ENCODE measurements at places on chromosomes 12 and 14.

- no peak for DNase-seq
These were observed 296.2 kb downstream of the GPHN start for GRCh38 chr14:66804141-66804540.

DNA sequence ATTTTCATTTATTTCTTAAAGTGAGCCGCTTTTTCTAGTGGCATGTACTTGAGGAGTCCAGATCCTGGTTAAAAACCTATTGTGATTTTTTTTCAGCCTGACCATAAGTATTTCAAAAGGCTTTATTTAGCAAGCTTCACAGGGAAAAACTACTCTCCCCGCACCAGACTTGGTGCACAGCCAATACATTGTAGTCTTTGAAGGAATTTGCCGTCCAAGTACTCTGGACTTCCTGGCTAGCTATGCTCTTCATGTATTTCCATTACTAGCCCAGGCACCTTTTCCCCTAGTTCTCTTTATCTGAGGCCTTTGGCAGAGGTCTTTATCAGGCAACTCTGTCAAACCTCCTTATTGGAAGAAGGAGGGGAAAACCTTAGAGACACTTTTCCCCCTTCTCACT, 234.7 kb downstream of the CCDC91 start:
- DNase-seq, result no peak

- DNase-seq, result no peak
These were observed 97.6 kb downstream of the PIK3C2G start for GRCh38 chr12:18358930-18359329.

- no peak for DNase-seq
These were observed 11.8 kb upstream of the KSR2 start for GRCh38 chr12:117980616-117981015.

- no peak for DNase-seq
These were observed 13.5 kb upstream of the DCP1B start for GRCh38 chr12:2017546-2018337.

GRCh38 chr12:62763312-62763711, 171.6 kb downstream of the PPM1H start:
- no peak for DNase-seq

DNA sequence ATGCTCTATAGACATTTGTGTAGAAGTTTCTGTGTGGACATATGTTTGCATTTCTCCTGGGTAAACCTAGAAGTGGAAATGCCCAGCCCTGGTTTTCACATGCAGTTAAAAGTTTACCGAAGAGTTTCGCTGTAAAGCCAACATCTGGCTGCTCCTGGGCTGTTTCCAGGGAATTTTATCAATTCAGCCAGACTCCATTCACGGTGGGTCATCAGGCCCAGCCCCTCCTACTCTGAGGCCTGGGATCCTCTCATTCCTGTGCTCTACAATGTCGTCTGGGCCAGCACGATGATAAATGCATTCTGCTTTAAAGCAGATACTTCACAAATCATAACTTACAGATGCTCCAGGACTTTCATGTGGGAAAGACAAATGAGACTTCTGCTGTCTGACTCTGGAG, 7.1 kb downstream of the NUAK1 start:
- no peak for DNase-seq

- no peak for DNase-seq
These were observed 788 bp downstream of the KRT72 start for GRCh38 chr12:52600475-52600874.

- DNase-seq, result no peak
These were observed 38.1 kb downstream of the TXNDC16 start for GRCh38 chr14:52514046-52514811.

- DNase-seq, result no peak
These were observed 36.6 kb downstream of the RASSF8 start for GRCh38 chr12:25994901-25995625.

DNA sequence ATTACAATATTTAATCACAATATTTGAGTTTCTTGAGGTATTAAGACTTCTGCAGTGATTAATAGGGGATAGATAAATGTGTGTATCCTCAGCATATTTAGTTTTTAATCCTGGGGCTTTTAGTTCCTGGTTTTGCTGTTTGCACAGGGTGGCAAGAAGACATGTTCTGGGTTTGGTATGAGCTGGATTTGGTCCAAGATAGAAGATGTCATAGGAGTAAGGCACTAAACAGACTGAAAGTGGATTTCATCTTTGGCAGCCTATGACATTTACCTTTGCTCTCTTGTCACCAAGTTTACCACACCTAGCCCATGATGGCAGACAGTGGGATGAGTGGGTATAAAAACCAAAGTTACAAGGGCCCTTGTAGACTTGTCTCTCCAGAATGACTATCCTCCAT, 168.2 kb downstream of the LRRK2 start:
- no peak for DNase-seq

DNA sequence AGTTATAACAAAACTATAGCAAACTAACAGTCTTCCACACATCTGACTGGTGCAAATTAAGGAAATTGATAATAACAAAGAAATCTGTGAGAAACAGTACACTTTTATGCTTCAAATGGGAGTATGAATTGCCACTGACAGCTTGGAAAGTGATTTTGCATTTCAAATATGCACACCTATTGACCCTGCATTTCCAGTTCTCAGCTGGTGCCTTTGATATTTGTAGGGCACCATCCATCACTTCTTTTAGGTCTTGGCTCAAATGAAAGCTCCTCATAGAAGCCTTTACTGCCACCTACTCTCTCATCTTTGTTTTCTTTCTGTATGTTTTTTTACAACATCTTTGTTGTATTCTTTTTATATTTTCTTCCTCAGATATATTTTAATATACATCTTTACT, 125.1 kb downstream of the ST8SIA1 start:
- DNase-seq, result no peak

DNA sequence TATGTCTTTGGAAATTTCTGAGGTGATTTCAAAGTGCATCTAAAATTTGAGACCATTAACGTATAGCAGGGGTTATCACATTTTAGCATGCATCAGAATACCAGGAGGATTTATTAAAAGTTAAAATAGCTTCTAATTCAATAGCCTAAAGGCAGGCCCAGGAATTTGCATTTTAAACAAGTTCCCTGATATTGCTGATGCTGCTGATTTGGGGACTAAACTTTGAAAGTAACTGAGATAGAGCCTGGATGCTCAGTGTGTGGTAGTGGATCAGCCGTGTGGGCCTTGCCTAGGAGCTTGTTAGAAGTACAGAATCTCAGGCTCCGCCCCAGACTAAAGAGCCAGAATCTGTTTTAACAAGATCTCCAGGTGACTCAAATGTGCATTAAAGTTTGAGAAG, 375.0 kb upstream of the FBXO33 start:
- DNase-seq, result no peak

DNA sequence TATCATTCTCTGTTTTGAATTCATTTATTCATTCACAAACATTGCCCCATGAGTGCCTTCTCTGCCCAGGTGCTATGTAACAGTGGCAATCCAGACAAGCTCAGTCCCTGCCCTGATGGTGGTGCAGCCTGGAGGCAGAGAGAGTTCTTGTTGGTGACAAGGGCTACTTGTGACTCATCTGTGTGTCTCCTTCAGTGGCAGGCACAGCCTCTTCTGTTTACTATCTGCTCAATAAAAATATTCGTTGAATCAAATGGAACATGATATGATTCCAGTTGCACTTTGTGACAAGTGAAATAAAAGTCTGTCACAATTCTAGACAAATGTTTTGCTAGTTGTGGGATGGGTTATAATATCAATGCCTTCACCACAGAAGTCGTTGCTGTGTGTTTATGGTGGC, 20.6 kb upstream of the CPM start:
- DNase-seq, result no peak

- DNase-seq, result no peak
These were observed 41.2 kb downstream of the SLC25A21 start for GRCh38 chr14:37131205-37131604.

DNA sequence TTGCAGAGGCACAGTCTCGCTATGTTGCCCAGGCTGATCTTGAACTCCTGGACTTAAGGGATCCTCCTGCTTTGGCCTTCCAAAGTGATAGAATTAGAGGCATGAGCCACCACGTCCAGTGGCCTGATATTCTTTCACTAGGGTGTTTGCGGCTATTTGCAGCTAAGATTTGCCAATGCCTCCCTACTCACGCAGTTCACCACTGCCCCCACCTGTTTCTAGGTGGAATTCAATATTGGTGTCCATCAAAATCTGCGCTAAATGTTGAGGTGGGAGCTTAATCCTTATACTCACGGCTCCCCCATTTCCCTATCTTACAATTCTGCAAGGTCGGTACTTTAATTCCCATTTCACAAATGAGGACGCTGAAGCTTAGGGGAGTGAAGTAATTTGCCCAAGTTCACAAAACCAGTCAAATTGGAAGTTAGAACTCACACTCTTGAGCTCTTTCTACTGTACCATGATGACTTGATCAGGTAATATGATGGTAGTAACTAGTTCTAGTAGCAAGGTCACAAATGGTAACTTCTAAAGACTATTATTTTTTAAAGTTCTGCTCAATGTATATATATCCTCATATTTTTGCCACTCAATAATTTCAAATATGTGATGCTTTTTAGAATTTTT, 22.1 kb upstream of the LRRC9 start:
- no peak for DNase-seq

DNA sequence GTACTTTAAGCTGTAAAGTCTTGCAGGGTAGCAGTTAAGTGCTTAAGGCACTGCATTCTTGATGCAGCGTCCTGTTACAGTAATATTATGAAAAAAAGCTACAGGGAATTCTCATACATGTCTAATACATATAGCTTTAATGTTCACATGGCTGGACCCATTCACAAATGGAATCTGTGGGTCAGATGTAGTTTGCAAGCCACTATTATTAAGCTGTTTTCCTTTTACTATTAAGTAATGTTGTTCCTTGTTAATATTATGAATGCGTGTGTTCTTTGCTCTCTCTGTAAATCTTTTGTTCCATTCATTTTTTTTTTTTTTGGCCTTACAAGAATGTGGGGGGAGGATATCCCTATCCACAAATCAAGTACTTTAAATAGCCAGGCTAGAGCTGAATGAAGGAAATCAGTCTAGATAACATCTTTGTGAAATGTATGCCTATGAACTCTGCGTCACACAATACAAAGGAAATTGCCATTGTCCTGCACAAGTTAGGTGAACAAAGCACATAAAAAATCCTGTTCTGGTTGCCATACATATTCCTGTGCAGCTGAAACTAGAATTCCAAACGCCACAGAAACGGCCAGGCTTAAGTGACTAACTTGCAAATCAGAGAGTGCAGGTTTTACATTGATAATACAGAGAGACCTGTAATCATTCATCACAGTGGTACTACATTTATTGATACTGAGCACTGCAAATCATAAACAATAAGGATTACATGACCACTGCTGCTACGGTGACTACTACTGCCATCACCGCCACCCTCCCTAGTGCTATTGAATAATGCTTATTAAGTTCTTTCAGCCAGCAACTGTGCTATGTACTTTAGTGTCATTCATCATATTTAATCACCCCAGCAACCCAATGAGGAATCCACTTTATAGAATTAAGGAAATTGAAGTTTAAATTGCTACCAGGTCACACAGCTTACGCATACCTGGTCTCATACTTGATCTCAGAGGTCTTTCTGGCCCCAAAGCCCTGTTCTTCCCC, 111.9 kb downstream of the HMGA2 start:
- no peak for DNase-seq

DNA sequence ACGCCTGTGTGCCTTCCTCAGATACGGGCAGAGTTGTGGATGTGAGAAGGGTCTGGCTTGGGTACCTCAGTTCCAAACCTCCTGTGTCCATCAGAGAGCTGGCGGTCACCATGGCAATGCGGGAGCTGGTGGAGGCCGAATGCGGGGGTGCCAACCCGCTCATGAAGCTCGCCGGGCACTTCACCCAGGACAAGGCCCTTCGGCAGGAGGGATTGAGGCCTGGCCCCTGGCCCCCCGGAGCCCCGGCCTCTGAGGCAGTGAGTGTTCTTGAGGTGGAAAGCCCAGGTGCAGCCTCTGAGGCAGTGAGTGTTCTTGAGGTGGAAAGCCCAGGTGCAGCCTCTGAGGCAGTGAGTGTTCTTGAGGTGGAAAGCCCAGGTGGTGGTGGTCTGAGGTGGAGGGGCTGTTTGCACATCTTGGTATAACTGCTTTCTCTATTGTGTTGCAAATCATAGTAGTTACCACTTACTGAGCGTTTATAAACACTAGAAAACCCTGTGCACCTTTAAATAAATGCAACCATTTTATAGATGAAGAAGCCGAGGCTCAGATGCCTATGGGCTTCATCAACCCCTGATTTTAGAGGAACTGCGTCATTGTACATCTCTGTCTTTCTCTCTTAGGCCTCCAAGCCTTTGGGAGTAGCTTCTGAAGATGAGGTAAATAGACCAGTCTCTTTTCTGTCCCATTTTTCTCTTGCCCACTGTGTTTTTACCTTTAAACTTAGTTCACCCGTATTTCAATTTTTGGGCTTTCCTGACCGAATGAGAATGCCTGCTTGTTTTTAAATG, 976 bp downstream of the PEX5 start:
- DNase-seq, result no peak
